Heart right ventricle (tissue), 16 donors: ENCODE measurements at places on chromosomes 16 and 17. TPM values are rescaled to one million over a fixed set of nuclear protein-coding genes. Genes with fewer than 3 reads are reported as not detected.

The MYH11 gene
- 9.8 TPM for total RNA-seq

The SMTNL2 gene
- 27.1 TPM for total RNA-seq

The KRT33A gene
- not detected for total RNA-seq

The WFIKKN2 gene
- total RNA-seq, result 0.47 TPM

The SLC13A5 gene
- total RNA-seq, result not detected

The PPL gene
- total RNA-seq, result 6.4 TPM

The STX8 gene
- total RNA-seq, result 59.6 TPM

The MT3 gene
- 6.6 TPM for total RNA-seq

The ITGB3 gene
- total RNA-seq, result 2.5 TPM

The MTMR4 gene
- 18.8 TPM for total RNA-seq

The KRTAP9-4 gene
- total RNA-seq, result not detected

The ULK2 gene
- total RNA-seq, result 20.9 TPM

DNA sequence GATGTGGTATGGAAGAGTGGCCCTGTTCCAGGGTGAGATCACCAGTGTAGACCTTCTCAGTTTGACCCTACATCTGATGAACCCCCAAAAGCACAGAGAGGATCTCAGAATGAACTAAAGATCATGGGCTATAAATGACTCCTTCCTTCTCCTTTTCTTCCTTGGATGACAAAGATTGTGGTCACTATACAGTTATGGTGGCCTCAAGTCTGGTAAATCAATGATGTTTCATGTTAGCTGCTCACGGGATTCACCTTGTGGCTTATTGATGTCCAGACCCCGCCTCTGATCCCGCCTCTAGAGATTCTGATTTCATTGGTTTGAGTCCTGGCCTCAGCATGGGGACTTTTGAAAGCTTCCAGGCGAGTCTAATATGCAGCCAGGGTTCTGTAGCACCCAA, 112.2 kb downstream of the PITPNC1 start:
- H3K27ac ChIP-seq, result no peak overlapping the region
- no peaks in the 10 kb centered on the region for H3K27me3 ChIP-seq

- H3K36me3 ChIP-seq, result no peaks in the 10 kb centered on the region
- no peak for DNase-seq
- peak overlapping the region; percentile 63 for H3K4me3 ChIP-seq
- H3K4me1 ChIP-seq, result peaks cover 67% of the 10 kb centered on the region
Measured at GRCh38 chr17:75783803-75784472, 668 bp upstream of the UNK start.

DNA sequence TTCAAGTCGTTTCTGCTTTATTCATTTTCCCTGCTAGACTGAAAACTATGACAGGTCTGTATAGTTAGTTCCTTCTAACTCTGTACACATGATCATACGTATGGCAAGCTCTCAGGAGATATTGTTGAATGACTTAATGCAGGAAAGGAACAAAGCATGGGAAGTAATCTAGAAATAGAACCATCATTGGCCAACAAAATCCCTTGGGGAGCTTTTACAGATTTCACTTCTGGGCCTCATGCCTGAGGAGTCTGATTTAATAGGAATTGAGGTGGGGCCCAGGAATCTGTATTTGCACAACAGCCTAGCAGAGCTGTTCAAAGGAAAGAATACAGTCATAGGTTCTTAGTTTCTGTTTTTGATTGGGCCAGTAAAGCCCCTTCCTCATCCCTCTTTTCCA, 229.2 kb downstream of the MAP2K6 start:
- DNase-seq, result peak; percentile 7
- H3K27ac ChIP-seq, result no peak overlapping the region
- H3K4me1 ChIP-seq, result no peaks in the 10 kb centered on the region
- no peaks in the 10 kb centered on the region for H3K27me3 ChIP-seq
- no peaks in the 10 kb centered on the region for H3K36me3 ChIP-seq

- H3K4me3 ChIP-seq, result no peak overlapping the region
- DNase-seq, result no peak
- no peak overlapping the region for H3K27ac ChIP-seq
- H3K36me3 ChIP-seq, result no peaks in the 10 kb centered on the region
- no peaks in the 10 kb centered on the region for H3K4me1 ChIP-seq
Measured at GRCh38 chr16:79603055-79603454, 2.5 kb upstream of the MAF start.

- no peak for DNase-seq
- no peaks in the 10 kb centered on the region for H3K27me3 ChIP-seq
- H3K27ac ChIP-seq, result no peak overlapping the region
- no peak overlapping the region for H3K4me3 ChIP-seq
Measured at GRCh38 chr17:35183332-35183731, 10.9 kb downstream of the SLC35G3 start.

DNA sequence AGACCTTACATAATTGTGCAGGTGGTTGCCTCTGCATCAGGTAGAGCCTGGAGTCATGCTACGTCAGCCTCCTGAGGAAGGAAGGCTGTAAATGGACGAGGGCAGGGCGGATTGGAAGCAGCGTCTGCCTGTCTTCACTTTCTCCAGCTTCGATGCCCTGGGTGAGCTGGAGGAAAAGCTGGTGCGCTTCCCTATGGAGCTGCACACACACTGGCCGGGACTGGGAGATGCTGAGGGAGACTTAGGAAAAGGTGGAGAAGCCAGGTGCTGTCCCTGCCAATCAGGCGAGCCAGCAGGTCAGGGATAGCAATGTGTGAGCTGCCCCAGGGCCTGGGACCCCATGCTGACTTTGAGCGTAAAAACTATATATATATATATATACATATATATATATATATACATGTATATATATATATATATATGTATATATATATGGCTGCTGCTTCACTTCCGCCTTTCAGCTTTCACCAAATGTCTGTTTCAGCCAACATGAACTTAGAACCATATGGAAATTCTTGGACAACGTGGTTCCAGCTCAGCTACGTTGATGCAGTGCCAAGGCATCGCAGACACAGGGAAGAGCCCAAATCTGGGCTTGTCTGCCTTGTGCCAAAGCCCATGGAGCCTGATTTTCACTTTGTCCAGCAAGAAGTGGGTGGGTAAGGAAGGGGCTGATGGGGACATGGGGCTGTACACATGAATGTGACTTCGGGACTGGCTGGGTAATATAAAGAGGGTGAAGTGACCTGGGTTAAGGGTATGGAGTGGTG, 71.5 kb upstream of the NKD1 start:
- no peak overlapping the region for H3K27ac ChIP-seq
- H3K36me3 ChIP-seq, result no peaks in the 10 kb centered on the region
- no peaks in the 10 kb centered on the region for H3K4me1 ChIP-seq
- H3K27me3 ChIP-seq, result peaks cover 7% of the 10 kb centered on the region
- no peak for DNase-seq

DNA sequence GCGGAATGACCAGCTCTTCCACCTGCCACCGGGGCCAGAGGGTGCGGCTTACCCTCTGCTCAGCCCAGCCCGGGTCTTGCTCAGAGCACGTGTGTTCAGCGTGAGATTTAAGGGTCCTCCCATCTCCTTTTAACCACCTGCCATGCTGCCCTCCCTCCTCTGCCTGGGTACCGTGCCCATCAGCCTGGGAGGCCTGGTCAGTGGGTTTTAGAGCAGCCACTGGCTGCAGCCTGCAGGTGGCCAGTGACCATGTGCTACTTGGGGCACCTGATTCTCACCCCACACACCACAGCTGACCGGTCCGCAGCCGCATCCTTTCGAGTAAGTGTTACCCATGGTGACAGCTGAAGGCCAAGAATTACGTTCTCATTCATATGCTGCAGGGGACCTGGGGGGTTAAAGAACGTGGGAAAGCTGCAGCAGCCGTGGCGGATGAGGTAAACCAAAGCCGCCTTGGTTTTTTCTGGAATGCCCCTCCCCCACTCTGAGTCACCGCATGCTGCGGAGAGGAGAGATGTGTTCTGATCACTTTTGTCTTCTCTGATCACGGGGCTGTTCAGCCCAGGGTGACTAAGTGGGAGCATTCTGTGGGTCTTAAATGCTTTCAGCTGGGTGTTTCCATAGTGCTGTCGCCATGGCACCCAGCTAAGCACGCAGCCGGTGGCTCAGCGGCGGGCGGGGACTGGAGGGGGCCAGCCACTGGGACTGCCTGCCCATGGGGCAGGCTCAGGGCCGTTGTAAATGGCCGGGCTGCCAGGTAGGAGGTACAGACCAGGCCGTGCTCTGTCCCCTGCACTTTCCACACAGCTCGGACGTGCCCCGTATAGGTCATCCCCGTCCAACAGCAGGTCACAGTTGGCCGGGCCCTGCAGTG, 59.8 kb downstream of the BAIAP2 start:
- no peak overlapping the region for H3K4me3 ChIP-seq
- DNase-seq, result no peak
- H3K36me3 ChIP-seq, result no peaks in the 10 kb centered on the region

DNA sequence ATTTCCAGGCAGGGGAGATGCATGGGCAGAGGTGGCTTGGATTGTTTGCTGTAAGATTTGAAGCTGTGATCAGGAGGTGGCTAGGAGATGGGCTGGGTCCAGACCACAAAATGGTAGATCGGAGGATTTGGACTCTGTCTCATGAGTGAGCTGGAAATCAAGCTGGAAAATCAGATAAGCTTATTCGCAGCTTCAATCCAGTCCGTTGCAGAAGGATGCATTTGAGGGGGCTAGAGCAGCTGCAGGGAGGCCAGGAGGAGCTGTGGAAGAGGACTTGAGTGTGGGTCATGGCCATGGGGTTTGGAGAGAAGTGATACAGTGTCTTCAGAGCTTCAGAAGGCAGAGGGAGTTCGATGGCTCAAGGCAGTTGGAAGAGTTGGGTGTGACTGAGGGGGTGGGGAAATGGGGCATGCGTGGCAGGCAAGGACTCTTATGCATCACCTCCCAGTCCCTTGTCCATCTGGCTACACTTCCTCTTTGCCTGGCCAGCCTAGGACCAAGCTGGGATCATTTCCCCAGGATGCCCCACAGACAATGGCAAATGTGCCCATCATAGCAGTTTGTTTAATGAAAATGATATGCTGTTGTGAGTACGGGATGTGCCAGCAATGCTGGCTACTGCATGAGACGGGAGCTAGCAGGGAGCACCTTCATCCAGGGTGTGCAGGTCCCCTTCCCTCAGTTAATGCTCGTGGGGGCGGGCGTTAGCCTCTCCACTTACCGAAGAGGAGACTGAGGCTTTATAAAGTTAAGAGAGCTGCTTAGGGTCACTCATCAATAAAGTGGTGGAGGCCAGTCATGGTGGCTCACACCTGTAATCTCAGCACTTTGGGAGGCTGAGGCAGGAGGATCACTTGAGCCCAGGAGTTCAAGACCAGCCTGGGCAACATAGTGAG, 20.6 kb downstream of the QPRT start:
- no peak overlapping the region for H3K27ac ChIP-seq
- H3K4me3 ChIP-seq, result no peak overlapping the region
- H3K36me3 ChIP-seq, result no peaks in the 10 kb centered on the region
- H3K4me1 ChIP-seq, result no peaks in the 10 kb centered on the region
- DNase-seq, result no peak

DNA sequence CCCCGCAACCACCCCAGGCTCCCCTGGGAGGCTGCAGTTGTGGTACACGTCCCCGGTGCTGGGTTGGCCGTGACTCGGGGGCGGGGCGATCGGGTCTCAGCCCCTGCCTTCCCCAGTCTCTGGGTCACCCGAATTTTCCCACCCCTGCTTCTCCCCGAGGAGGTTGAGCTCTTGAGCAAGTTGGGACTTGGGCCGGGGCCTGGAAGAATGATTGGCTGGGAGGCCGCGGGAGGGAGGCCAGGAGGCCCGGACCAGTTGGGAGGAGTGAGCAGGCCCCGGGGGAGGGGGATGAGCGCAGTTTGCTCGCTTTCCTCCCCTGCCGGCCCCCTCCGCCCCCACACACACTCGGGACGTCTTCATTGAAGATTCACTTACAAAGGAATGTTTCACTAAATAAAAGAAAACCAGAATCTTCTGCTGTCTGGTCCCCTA, 4.5 kb upstream of the HEXIM1 start:
- no peaks in the 10 kb centered on the region for H3K36me3 ChIP-seq
- H3K27ac ChIP-seq, result peak overlapping the region; percentile 93
- no peaks in the 10 kb centered on the region for H3K27me3 ChIP-seq
- peak overlapping the region; percentile 44 for H3K4me3 ChIP-seq
- peak; percentile 92 for DNase-seq

DNA sequence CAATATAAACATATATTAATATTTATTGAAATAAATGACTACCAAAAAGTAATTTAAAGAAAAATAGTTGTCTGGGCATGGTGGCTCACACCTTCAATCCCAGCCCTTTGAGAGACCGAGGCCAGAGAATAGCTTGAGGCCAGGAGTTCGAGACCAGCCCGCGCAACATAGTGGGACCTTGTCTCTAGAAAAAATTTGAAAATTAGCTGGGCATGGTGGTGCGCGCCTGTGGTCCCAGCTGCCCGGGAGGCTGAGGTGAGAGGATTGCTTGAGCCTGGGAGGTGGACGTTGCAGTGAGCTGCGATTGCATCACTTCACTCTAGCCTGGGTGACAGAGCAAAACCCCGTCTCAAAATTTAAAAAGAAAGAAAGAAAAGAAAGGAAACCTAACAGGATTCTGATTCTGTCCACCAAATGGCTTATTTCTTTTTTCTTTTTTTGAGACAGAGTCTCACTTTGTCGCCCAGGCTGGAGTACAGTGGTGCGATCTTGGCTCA, 3.4 kb upstream of the BPTF start:
- H3K4me1 ChIP-seq, result peaks cover 5% of the 10 kb centered on the region
- H3K27me3 ChIP-seq, result no peaks in the 10 kb centered on the region
- no peaks in the 10 kb centered on the region for H3K36me3 ChIP-seq
- H3K27ac ChIP-seq, result no peak overlapping the region
- no peak for DNase-seq
- no peak overlapping the region for H3K4me3 ChIP-seq

GRCh38 chr16:50996166-50996829, 154.8 kb downstream of the SALL1 start:
- no peaks in the 10 kb centered on the region for H3K4me1 ChIP-seq
- H3K36me3 ChIP-seq, result no peaks in the 10 kb centered on the region
- no peak for DNase-seq
- no peaks in the 10 kb centered on the region for H3K27me3 ChIP-seq

- H3K27ac ChIP-seq, result no peak overlapping the region
- H3K36me3 ChIP-seq, result no peaks in the 10 kb centered on the region
- no peak overlapping the region for H3K4me3 ChIP-seq
- no peak for DNase-seq
Measured at GRCh38 chr17:58252141-58252540, 13.8 kb downstream of the LPO start.

DNA sequence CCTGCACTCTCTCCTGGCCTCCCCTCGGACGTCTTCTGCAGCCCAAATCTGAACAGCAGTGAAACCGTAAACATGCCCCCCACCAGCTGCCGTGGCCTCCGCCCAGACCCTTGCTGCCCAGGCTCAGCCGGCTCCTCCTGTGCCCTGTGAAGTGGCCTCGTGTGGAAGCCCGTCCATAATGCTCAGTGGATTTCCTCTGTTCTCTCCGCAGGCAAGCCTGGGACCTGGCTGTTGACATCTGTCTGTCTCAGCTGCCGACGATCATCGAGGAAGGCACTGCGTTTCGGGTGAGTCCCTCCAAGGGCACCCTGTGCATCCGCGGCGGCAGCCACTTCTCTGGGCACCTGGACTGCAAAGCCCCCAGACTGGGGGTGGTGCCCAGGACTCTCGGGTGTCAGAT, 153.9 kb upstream of the CHMP6 start:
- no peaks in the 10 kb centered on the region for H3K36me3 ChIP-seq
- no peak overlapping the region for H3K27ac ChIP-seq
- no peaks in the 10 kb centered on the region for H3K27me3 ChIP-seq
- no peaks in the 10 kb centered on the region for H3K4me1 ChIP-seq
- no peak for DNase-seq

- DNase-seq, result no peak
- H3K4me1 ChIP-seq, result no peaks in the 10 kb centered on the region
- H3K27ac ChIP-seq, result no peak overlapping the region
- no peak overlapping the region for H3K4me3 ChIP-seq
- H3K27me3 ChIP-seq, result no peaks in the 10 kb centered on the region
- no peaks in the 10 kb centered on the region for H3K36me3 ChIP-seq
Measured at GRCh38 chr16:2184962-2185361, 11.4 kb downstream of the CASKIN1 start.

- no peaks in the 10 kb centered on the region for H3K27me3 ChIP-seq
- no peak overlapping the region for H3K27ac ChIP-seq
- no peak overlapping the region for H3K4me3 ChIP-seq
Measured at GRCh38 chr16:1450218-1450617, 5.9 kb upstream of the CCDC154 start.
